CD4-positive, alpha-beta memory T cell (primary cell): ENCODE measurements at places on chromosomes 3 and 15.

DNA sequence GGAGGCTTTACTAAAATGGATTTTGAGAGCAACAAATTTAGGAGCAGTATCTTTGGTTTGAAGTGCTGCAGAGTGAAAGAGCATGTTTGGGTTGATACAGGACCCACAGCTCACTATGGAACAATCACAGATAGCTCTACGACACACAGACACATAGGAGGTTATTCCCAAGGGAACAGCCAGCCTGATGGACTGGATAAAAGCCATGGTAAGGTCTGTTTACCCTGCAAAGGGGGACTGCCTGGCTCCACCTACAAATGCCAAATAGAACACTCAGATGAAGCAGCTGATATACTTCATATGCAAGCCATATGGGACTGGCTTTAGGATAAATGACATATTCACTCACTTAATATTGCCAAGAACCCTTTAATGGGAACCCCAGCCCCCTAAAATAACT is 75.4 kb downstream of the CDC25A start:
- DNase-seq: no peak

DNA sequence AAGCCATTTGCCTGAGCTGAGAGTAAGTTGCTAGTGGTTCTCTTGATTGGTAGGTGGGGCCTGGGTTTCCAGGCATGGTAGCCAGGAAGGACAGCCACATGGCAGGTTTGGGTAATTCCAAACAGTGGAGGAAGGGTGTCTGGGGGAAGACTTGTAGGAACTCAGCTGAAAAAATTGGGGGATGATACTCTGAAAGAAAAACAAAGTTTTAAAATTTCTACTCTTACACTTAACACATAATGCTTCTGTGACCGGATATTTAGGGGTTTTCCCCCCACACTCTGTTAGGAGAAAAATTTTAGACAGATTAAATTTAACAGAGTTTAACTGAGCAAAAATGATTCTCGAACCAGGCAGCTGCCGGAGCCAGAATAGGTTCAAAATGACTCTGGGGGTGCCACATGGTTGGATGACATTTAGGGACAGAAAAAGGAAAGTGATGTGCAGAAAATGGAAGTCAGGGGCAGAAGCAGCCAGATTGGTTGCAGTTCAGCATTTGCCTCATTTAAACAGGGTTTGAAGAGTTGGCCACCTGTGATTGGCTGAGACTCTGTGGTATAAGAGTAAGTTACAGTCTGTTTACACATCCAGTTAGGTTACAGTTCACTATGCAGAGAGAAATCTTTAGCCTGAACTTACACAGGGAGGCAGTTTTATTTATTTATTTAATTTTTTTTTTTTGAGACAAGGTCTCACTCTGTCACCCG is 8.1 kb downstream of the B2M start:
- peak; percentile 72 for DNase-seq

DNA sequence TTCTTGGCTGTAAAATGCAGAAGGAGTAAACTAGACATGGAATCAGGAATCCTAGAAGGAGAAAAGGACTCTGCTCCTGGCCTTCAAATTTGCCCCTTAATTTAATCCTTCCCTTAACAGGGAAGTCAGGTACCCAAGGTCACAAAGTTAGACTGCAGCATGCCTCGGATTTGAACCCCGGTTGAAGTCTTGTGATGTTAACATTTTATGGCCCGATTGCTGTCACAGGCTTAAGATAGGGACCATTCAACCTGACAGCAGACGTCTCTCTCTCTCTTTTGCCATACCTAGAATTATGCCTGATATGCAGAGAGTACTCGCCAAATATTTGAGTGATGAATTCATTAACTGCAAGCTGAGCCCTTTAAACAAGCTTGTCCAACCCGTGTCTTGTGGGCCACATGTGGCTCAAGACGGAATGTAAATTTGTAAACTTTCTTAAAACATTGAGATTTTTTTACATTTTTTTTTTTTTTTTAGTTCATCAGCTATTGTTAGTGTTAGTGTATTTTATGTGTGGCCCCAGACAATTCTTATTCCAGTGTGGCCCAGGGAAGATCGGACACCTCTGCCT is 217.2 kb downstream of the THSD4 start:
- no peak for DNase-seq

DNA sequence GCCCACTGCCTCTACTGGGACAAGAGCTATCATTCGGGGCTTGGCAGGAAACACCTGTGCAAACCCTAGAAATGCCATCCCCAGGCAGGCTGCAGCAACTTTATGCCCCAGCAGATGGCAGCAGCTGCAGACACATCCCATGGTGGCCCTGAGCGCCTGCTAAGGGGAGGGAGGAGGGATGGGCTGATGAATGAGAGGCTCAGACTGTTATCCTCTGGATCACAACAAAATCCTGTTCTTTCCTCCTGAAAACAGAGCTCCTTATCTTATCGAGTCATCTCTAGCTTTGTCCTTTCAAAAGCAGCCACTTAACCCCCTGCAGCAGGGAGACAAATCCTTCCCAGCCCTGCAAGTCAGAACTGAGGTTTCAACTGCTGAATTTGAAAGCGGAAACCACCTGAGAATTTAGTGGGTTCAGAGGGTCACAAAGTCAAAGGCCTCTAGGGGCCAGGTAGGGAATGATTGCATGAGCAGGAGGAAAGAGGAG is 90.6 kb upstream of the PROK2 start:
- peak; percentile 68 for DNase-seq

DNA sequence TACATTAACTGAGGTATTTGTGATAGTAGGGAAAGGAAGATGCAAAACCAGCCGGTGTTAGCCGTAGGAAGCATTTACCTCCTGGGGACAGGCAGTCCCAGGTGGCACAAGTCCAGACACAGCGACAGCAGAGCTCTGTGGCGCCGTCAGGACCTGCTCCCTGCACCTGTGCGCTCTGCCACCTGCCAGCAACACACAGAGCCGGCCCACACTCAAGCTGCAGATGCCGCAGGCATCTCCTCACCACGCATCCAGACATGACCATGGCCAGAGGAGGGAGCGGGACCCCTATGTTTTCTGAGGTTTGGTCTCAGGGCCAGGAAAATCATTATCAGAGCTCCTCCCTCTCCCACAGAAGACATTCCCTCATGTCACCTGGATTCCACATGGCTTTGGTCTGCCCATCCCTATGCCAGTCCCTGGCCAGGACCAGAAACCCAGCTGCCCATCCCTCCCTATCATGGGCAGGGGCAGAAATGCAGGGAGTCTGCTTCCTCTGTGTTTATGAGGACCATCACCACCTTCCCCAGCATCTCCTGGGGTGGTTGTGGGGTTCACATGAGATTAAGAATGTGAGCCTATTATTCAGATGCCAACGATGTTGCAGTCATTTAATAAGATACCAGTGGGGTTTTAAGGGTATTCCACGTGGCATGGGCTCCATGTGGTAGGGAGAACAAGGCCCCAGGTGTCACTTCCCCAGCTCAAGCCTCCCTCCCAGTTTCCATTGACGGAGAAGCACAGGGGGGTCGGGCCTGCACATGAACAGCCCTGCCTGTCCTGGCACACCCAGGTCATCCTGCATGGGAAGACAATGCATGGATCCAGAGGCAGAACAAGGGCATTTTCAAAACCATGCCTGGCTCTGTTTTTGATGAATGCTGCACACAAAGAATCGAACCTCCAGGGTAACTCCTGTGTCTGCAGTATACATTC is 251.1 kb downstream of the OCA2 start:
- DNase-seq: no peak

GRCh38 chr3:145899241-145899640 is 261.7 kb downstream of the PLOD2 start:
- no peak for DNase-seq

GRCh38 chr3:107590786-107591185 is 68.0 kb downstream of the BBX start:
- no peak for DNase-seq

- no peak for DNase-seq
Measured at GRCh38 chr3:44045476-44046275, 196.0 kb upstream of the TOPAZ1 start.

- DNase-seq: no peak
Measured at GRCh38 chr3:105853801-105854432, 14.9 kb downstream of the CBLB start.

DNA sequence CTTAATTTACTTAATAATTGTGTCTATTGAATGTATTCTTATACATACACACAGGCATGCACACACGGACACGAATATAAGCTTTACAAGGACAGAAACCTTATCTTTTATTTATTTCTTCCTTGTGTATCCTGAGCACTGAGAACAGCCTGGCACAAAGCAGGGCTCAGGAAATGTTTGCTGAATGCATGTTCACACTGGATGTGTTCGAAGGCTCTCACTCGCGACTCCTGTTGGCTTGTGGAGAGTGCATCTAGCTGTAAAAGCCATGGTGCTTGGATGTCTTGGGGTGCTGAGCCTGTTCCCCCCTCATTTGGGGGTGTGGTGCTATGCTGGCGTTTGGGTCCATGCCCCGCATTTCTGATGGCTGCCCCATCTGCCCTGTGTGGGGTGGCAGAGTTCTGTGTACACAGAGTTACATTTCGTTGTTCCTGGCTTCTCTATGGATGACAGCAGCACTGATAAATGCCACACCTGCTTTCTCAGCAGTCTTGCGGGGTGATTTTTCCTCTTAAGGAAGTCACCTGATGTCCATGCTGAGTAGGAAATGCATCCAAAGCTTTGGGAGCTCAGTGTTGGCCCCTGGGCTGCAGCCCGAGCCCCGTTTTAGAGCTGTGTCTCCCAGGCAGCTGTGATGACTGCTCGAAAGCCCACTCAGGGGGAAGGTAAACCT is 148.5 kb downstream of the IGF1R start:
- DNase-seq: no peak

- DNase-seq: no peak
Measured at GRCh38 chr3:24616110-24616829, 121.6 kb upstream of the THRB start.

DNA sequence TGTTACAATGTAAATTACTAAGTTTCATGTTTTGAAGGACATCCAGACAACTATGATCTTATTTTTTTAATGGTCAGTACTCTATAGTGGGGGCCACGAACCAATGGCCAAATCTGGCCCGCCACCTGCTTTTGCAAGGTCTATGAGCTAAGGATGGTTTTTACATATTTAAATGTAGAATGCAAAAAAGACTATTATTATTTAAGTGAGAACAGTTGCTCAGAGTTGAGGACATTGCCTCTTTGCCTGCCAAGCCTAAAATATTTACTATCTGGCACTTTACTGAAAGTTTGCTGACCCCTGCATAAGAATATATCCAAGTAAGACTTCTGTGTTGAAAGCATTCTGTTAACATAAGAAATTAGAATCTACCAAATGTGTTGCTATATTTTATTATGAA is 163.7 kb upstream of the MDFIC2 start:
- no peak for DNase-seq

DNA sequence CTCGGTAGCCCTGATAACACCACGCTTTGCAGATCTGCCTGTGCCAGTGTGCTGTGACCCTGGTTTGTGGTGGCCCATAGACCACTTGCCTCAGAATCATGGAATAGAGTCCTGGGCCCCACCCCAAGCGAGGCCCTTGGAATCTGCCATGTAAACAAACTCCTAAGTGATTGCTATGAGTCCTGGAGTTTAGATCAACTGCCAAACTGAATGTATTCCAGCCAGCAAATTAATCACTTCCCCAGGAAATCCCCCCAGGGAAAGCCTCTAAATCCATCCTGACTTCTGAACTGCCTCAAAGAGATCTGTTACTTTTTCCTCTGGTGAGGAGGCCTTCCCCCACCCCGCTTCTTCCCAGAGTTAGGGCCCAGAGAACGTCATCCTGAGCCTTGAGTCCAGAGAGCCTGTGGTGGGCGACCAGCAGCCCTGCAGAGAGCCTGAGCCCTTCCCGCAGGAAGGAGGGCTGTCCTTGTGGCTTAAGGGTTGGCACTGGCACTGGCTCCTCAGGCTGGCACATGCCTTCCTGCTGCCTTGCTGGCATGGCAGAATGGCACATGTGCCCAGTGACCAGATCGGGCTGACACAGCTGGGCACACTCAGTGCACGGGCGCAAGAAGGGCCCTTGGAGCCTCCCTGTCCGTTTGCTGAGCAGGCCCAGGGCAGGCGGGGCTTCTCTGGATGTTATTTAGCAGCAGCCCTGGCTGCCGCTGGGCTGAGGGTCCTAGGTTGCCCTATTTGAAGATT is 50.6 kb upstream of the PLXNA1 start:
- DNase-seq: no peak

DNA sequence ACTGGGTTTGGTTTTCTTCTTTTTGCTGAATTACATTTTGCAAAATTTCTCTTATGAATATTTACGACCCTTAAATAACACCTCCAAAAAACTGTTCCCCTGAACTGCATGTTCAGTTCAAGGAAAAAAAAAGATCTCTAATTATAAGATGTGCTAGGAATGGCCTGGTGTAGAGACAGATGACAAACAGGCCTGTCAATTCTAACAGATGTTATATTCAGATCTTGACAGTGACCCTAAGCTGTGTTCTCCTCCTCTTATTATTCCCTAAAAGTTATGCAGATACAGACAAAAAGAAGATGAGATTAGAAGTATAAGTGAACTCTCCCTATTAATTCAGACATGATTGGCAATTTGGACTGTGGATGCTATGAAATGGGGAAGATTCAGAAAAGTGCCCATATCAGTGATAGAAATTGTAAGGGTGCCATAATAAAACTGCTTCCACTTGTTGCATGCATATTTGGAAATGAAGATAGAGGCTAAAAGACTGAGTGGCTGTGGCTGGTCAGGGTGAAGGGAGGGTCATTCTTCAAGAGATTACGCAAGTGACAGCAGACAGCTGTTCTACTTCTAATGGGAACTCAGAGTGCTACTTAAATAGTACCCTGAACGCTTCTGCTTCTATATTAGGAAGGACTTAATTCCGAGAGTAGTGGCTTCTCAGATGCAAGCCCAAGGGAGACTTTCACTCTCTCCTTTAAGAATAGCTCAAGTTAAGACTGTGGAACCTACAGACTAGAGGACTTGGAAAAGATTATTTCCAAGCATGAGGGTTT is 75.5 kb downstream of the ADAMTS9 start:
- no peak for DNase-seq

DNA sequence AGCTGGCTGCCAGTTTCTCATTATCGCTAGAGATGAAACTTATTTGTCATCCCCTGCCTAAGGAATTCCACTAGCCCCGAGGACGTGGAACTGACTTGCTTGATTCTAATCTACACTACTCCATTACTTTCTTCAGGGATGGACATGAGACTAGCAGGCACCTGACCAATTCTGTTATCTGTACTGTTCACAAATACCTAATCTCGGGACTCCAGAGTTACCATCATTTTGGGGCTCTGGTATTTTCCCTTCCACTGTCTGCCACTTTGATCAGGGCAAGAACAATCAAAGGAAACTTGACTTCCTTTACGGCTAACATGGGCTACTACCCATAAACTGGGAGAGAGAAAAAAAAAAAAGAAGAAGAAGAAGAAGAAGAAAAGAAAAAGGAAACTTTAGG is 27.8 kb downstream of the BMF start:
- no peak for DNase-seq
